Endothelial cell (in vitro differentiated cells): ENCODE measurements at places on chromosomes 12 and 14. TPM values are rescaled to one million over a fixed set of nuclear protein-coding genes. Genes with fewer than 3 reads are reported as not detected.

Gene TRIM9
- total RNA-seq = 2.3 TPM

Gene RPL41
- 3,242 TPM for total RNA-seq

Gene MYO1H
- total RNA-seq = 4.4 TPM

Gene CLEC1B
- total RNA-seq = not detected

- H3K27me3 ChIP-seq = no peaks in the 10 kb centered on the region
- H3K36me3 ChIP-seq = no peaks in the 10 kb centered on the region
- H3K27ac ChIP-seq = no peak overlapping the region
- peaks cover 20% of the 10 kb centered on the region for H3K4me1 ChIP-seq
- DNase-seq = no peak
Observed at GRCh38 chr14:91869556-91869955, 2.2 kb upstream of the TC2N start.

DNA sequence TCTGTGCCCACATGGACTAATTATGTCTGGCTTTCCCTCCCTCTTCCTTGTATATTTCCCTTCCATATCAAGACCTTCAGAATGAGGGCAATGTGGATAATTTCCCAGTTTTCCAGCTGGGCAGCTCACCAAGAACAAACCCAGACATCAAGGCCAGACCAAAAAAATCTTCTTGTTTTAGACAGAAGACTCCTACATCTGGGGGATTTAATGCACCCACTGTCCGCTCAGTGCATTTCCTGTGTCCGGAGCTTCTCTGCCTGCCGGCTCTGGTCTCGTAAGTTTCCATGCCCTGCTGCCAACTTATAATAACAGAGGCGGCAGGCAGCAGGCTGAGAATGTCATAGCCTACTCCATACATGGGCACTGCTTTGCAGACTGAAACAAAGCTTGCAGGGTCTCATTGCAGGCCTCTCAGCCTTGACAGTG, 207.2 kb upstream of the BCL2L14 start:
- DNase-seq = no peak
- peaks cover 54% of the 10 kb centered on the region for H3K4me1 ChIP-seq
- peak overlapping the region; percentile 97 for H3K27ac ChIP-seq
- H3K27me3 ChIP-seq = peaks cover 2% of the 10 kb centered on the region
- peak overlapping the region; percentile 56 for H3K4me3 ChIP-seq

DNA sequence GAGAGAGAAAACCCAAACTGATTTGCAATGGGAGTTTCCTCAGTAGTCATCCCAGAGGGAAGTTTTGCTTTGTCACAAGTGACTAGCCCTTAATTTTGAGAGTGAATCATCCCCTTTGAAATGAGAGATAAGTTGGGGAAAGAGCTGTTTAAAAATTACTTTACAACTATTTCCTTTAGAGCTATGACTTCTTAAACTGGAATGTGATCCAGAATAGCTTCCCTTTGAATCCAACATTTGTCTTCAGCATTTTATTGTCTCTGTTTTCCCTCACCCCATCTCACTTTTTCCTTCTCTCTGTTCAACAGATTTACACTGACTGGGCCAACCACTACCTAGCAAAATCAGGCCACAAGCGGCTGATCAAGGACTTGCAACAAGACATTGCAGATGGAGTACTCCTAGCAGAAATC, 109.3 kb downstream of the NAV3 start:
- H3K27ac ChIP-seq = no peak overlapping the region
- no peaks in the 10 kb centered on the region for H3K36me3 ChIP-seq

- no peaks in the 10 kb centered on the region for H3K4me1 ChIP-seq
- H3K36me3 ChIP-seq = peaks cover 9% of the 10 kb centered on the region
- no peak for DNase-seq
- no peak overlapping the region for H3K4me3 ChIP-seq
- no peaks in the 10 kb centered on the region for H3K27me3 ChIP-seq
Observed at GRCh38 chr14:106841701-106842100, 1315.3 kb downstream of the TMEM121 start.

- DNase-seq = no peak
- peaks cover 13% of the 10 kb centered on the region for H3K4me1 ChIP-seq
- H3K27ac ChIP-seq = no peak overlapping the region
Observed at GRCh38 chr12:7884689-7885088, 12.0 kb upstream of the SLC2A14 start.

GRCh38 chr12:114404083-114404925, 1.6 kb downstream of the TBX5 start:
- H3K4me1 ChIP-seq = peaks cover 20% of the 10 kb centered on the region
- H3K27ac ChIP-seq = no peak overlapping the region
- DNase-seq = no peak
- H3K4me3 ChIP-seq = no peak overlapping the region

- H3K4me1 ChIP-seq = peaks cover 4% of the 10 kb centered on the region
- DNase-seq = peak; percentile 67
- H3K27ac ChIP-seq = no peak within 1 kb of the TSS
- no peaks in the 10 kb centered on the region for H3K36me3 ChIP-seq
- H3K27me3 ChIP-seq = peaks cover 2% of the 10 kb centered on the region
Observed at GRCh38 chr12:20368114-20368650, at the start of gene PDE3A. Gene PDE3A, plus strand, starts transcription at chr12:20368537. Its CDS starts 748 bp downstream, at chr12:20369285.

DNA sequence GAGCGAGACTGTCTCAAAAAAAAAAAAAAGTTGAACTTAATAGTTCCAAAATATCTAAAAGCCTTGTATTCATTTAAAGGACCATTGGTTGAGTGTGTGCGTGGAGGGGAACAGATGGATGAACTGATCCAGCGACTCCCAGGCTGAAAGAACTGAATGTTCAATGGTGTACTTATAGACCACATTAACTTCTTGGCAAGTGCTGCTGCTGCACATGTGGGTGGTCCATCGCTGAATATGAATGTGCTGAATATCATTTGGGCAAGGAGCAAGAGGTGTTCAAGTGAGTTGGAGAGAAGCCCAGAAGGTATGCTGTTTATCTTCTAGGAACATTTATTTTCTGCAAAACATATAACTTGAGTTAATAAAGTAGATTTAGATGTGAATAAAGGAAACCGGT, 289.0 kb upstream of the RPL10L start:
- H3K4me1 ChIP-seq = no peaks in the 10 kb centered on the region
- no peaks in the 10 kb centered on the region for H3K27me3 ChIP-seq
- no peaks in the 10 kb centered on the region for H3K36me3 ChIP-seq
- no peak overlapping the region for H3K4me3 ChIP-seq
- H3K27ac ChIP-seq = no peak overlapping the region

DNA sequence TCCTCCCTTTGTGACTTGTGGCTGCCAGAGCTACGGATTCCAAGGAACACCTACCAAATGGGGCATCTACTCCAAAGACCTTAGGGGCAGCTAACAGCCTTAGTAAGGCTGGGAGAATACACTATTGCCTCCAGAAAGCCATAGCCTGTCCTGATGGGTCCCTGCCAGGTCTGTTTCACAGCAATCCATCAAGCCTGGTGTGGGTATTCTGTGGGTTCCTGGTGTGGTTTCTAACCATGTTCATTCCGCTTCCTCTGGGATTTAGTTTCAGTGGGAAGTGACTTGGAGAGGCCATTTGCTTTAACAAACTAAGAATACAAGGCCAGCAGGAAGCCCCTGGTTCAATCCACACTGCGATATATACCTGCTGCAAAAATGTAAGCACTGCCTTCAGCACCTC, 220.5 kb downstream of the FOXN3 start:
- no peak for DNase-seq
- H3K36me3 ChIP-seq = peaks cover 14% of the 10 kb centered on the region
- no peaks in the 10 kb centered on the region for H3K4me1 ChIP-seq
- H3K27ac ChIP-seq = no peak overlapping the region

GRCh38 chr14:100903672-100904185, at the start of gene RTL1:
Gene RTL1, minus strand, starts transcription at chr14:100903722. Its CDS starts 18,934 bp downstream, at chr14:100884788.
- H3K36me3 ChIP-seq = no peaks in the 10 kb centered on the region
- H3K4me1 ChIP-seq = peaks cover 16% of the 10 kb centered on the region
- H3K27ac ChIP-seq = no peak within 1 kb of the TSS
- peaks cover 5% of the 10 kb centered on the region for H3K27me3 ChIP-seq
- no peak for DNase-seq

DNA sequence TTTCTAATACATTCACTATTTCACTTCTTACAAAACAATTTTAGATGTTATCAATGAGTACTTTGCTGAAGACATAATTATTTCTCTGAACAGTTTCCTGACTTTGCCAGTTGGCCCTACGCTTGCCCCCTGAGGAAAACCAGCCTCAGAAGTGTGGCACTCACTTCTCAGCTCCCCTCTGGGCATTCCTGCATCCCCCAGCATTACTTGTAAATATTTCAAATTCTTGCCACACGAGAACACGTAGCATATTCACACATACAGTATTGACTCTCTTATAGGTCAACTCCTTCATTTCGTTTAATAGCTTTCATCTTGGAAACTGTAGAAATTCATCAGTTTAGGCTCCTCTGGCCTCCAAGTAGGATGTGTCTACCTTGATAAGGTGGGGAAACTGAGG, 65.2 kb downstream of the OTX2 start:
- no peak for DNase-seq
- H3K4me3 ChIP-seq = no peak overlapping the region
- peaks cover 4% of the 10 kb centered on the region for H3K4me1 ChIP-seq
- H3K36me3 ChIP-seq = no peaks in the 10 kb centered on the region

DNA sequence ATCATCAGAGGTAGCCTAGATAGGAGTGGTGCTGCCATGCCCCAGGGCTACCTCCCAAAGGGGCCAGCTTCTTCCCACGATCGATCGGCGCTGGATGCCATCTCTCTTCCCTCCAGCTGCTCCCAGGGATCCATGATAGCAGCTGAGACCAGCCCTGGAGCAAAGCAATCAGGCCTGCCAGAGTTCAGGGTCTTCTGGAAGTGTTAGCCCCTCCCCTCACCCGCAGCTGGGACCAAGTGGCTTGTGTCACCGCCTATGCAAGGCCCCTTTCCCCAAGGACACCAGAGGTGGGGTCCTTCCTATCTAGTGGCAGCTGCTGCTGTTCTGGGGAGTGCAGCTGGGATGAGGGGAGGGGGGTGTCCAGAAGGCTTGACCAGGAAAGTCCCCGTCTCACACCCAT, 87.0 kb downstream of the IRF2BPL start:
- no peak overlapping the region for H3K4me3 ChIP-seq
- no peaks in the 10 kb centered on the region for H3K27me3 ChIP-seq
- peaks cover 1% of the 10 kb centered on the region for H3K4me1 ChIP-seq

DNA sequence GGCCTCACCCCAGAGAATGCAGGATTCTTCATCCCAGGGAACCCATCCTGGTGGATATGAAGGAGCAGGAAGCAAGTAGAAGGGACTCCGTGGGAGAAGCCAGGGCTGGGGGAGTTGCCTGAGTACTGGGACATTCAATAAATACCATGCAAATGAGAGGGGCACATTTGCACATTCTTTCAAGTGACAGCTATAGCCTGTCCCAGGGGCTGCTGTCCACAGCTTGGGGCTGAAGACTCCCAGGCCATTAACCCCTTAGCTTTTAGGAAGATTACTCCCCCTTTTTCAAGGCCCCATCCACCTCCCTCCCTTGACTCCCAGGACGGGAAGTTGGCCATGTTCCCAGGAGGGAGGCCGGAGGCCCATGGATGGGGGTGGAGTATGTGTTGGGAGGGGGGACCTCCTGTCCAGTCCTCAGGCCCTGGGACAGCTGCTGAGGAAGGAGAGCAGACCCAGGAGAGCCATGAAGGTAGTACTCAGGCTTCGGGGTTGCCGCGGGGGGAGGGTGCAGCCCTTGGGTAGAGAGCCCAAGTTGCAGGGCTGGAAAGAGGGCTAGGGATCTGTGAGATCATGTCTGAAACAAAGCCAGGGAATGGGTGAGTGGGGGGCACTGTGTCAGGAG, 974 bp upstream of the TNS2 start:
- H3K27me3 ChIP-seq = peaks cover 26% of the 10 kb centered on the region
- DNase-seq = peak; percentile 24
- peaks cover 57% of the 10 kb centered on the region for H3K4me1 ChIP-seq
- H3K36me3 ChIP-seq = peaks cover 3% of the 10 kb centered on the region
- H3K27ac ChIP-seq = peak overlapping the region; percentile 91
